G401 (cell line): ENCODE measurements at places on chromosomes 13 and 19.

DNA sequence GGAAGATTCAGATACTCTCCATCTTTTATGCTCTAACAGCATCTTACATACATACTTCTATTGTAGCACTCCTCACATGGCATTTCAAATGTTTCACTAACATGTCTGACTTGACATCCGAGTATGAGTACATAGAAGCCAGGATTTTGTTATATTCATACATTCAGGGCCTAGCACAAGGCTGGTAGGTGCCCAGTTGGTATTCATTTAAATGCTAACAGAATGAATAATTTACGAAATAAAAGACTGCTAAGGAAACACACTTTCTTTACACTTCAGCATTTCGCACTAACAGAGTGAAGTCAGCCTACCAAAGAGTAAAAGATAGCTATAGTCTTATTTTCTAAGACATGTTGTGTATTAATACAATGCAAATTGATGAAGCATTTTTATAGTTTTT is 67.8 kb upstream of the FBXL3 start:
- DNase-seq: no peak

GRCh38 chr19:29372461-29372860 is 153.3 kb upstream of the VSTM2B start:
- DNase-seq: no peak

DNA sequence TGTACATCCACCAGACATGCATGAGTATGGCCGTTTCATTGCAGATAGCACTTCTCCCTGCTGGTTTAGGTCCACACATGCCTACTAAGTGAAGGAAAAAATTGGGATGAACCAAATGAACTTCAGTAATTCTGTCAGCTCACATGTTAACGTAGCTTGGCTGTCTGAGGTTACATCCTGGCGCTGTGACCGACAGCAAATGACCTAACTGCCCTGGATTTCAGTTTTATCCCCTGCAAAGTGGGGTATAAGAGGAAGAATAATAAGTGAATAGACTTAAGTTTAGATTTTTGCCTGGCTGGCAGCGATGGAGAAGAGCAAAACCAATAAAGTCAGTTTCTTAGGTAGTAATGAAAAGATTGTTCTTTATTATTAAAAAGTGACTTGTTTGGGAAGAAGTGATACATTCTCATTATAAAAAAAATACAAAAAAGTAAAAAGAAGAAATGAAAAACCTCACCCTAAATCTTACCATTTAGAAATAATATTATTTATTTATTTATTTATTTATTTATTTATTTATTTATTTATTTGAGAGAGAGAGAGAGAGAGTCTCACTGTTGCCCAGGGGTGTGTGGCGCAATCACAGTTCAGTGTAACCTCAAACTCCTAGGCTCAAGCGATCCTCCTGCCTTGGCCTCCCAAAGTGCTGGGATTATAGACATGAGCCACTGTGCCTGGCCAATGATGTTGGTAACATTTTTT is 4.2 kb upstream of the RNF113B start:
- no peak for DNase-seq

DNA sequence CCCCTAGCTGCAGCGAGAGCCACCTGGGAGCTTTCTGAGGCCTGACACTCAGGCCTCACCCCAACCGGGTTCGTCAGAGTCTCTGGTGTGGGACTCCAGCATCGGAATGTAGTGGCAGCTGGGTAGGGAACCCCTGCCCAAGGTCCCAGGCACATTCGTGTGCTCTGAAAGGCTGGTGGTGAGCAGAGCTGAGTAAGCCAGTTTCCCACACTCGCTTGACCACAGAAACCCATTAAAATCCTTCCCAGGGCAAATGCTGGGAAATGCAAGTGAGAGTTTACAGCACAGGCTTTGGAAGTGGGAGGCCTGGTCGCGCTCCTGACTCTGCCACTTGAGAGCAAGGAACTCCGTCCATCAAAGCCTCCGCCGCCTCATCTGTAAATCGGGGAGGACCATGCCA is 4.2 kb downstream of the TRAPPC6A start:
- DNase-seq: no peak

GRCh38 chr13:30396434-30397075 is 25.7 kb upstream of the UBE2L5 start:
- DNase-seq: no peak

- DNase-seq: no peak
Measured at GRCh38 chr13:102584434-102584833, 12.4 kb upstream of the TPP2 start.

GRCh38 chr13:78960881-78961280 is 301.9 kb upstream of the OBI1 start:
- no peak for DNase-seq

DNA sequence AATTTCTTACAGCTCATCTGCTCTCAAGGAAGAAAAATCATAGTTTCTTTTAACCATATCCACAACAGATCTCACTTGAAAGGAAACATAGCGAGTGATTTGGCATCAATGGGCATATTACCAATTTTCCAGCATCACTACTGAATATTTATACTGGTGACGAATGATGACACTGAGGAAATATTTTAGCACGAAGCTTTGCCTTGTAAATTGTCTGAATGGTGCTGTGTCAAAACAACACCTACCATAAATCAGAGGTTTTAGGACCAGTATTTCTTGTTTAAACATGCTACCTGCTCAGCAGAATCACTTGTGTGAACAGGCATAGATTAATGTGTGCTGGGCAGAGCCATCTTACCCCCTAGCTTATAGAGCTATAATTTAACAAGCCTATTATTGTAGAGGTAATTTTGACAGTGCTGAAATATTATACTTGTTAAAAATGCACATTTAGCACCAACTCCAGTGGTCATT is 146.8 kb downstream of the ABCC4 start:
- no peak for DNase-seq
